Suprapubic skin (tissue), 4 donors: ENCODE measurements at places on chromosomes 5 and 9. TPM values are rescaled to one million over a fixed set of nuclear protein-coding genes. Genes with fewer than 3 reads are reported as not detected.

OGN gene
- 1.7 TPM for total RNA-seq

PCAT7 gene
- total RNA-seq, result not detected

SYK gene
- 26.4 TPM for total RNA-seq

F12 gene
- total RNA-seq, result 18.4 TPM

SPAAR gene
- total RNA-seq, result 0.49 TPM

NACC2 gene
- 14.7 TPM for total RNA-seq

PCA3 gene
- total RNA-seq, result 0.25 TPM

ANKRD55 gene
- not detected for total RNA-seq

RNF208 gene
- total RNA-seq, result 7.5 TPM

WDR41 gene
- total RNA-seq, result 39.2 TPM

TRAF1 gene
- total RNA-seq, result 5.4 TPM

DBH gene
- total RNA-seq, result not detected

TBC1D2 gene
- total RNA-seq, result 51.0 TPM

SNAPC3 gene
- total RNA-seq, result 12.5 TPM

CD274 gene
- 0.15 TPM for total RNA-seq

CCNI2 gene
- total RNA-seq, result not detected

SLC36A2 gene
- total RNA-seq, result not detected

TMEM8B gene
- 9.9 TPM for total RNA-seq

NHP2 gene
- 251 TPM for total RNA-seq

PPWD1 gene
- 32.3 TPM for total RNA-seq

RNF224 gene
- total RNA-seq, result 1.0 TPM

BARHL1 gene
- total RNA-seq, result not detected

LCN15 gene
- not detected for total RNA-seq

NTNG2 gene
- 0.08 TPM for total RNA-seq

CAMK2A gene
- total RNA-seq, result 0.64 TPM

PTGES2 gene
- 51.3 TPM for total RNA-seq

ARAP3 gene
- 2.2 TPM for total RNA-seq

HMCN2 gene
- 4.9 TPM for total RNA-seq

OR1Q1 gene
- not detected for total RNA-seq

MYMK gene
- not detected for total RNA-seq

HMMR gene
- total RNA-seq, result 2.2 TPM

ALDH1A1 gene
- total RNA-seq, result 12.3 TPM

ZBED3 gene
- 3.7 TPM for total RNA-seq

C5orf15 gene
- 34.4 TPM for total RNA-seq

TEX53 gene
- total RNA-seq, result not detected

ZDHHC11 gene
- 35.9 TPM for total RNA-seq

FGD3 gene
- 4.6 TPM for total RNA-seq

PCDHB14 gene
- total RNA-seq, result 5.7 TPM
